ENCODE measurements at places on chromosomes 1 and 21.

DNA sequence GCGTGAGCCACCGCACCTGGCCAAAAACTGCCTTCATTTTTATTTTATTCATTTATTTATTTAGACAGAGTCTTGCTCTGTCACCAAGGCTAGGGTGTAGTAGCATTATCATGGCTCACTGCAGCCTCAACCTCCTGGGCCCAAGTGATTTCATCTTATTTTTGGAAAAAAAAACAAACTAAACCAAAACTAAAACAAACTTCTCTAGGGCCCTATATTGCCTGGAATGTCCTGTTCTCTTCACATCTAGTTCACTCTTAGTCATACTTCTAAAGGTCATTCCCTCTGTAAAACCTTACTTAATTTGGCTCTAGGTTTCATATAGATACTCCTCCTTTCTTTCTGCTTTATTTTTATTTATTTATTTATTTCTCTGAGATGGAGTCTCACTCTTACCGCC, 15.6 kb downstream of the RPS27 start:
- no peak for DNase-seq

GRCh38 chr1:96361271-96361856, 360.2 kb upstream of the PTBP2 start:
- no peak for DNase-seq

DNA sequence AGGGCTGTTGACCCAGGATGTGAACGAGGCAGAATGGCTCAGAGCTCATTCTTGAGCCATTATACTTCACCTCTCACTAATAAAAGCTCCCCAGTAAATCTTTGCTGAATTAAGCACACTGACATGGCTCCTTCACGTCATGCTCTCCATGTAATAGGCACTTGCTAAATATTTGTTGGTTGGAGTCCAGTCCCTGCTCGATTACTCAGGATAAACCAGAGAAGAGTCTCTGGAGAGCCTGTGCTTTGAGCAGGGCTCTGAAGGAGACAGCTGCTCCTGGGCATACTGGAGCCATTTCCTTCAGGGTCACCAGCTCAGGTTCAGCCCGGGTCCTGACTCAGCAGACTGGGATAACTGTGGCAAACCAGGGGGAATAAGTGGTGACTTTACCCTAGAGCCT, 46.9 kb downstream of the HLX start:
- DNase-seq: no peak

DNA sequence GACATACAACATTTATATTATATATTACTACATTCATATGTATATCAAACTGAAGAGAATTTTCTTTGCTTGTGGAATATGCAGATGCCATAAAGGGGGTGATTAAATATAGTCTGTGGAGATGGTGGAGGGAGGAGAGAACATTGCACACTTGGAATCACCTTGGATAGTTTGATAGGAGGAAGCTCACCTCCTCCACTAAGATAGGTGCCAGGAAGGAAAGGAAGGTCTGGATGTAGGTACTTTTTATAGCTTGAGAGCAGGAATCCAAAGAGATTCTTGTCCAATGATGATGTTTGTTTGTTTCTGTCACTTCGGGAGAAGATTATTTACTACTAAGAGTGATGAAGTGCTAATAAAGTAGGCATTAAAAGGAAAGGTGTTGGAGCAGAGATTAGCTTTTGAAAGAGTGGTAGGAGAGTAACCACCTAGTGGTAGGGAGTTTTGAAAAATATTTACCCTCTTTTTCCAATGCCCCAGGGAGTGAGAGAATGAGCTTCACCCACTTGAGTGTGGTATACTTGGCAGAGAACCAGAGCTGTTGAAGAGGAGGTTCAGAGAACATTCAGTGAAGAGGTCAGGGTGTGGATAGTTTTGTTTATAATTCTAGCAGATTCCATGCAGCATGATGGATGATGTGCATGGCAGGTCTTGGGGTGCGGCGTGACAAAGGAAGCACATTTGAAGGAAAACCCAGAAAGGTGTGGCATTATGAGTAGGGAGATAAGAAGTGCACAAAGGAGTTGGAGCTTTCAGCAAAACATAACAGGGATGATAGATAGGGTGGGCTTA, 145.0 kb downstream of the PATJ start:
- DNase-seq: no peak

DNA sequence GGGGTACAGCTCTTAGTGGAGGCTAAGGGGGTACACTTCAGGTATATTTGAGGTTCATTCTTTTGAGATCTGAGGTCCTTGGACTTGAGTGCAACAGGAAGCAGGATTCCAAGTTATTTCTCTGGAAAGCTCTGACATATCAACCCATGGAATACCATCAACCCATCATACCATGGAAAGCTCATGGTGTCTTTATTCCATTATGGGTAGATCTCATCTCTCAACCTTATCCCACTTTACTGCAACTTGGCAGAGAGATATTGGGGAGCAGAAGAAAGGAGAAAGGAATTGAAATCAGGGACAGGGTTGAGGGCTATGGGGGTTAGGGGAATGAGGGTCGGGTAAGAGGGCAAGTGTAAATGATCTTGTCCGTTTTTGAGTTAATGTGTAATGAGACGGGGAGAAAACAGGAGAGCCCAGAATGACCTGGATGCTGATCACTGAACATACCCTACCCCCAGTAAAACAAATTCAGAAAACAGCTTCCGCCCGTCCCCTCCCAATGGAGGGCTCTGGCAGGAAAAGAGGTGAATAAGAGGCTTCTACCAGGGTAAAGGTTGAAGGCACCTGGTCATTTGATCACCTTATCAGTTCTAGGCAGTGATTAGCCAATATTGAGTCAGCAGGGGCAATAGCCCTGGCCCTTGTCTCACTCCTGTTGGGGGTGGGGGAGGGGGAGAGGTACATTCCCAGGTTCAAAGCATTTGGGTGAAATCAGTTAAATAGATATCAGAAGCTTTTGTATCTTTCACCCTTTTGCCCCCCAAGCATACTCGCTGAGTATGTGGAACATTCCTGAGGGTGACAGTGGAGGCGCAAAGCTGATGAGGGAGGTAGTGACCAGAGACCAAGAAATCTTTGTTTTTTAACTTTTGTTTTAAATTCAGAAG, 622 bp upstream of the APOA2 start:
- DNase-seq: peak; percentile 91

GRCh38 chr1:214636436-214636835, 33.4 kb downstream of the CENPF start:
- DNase-seq: no peak

DNA sequence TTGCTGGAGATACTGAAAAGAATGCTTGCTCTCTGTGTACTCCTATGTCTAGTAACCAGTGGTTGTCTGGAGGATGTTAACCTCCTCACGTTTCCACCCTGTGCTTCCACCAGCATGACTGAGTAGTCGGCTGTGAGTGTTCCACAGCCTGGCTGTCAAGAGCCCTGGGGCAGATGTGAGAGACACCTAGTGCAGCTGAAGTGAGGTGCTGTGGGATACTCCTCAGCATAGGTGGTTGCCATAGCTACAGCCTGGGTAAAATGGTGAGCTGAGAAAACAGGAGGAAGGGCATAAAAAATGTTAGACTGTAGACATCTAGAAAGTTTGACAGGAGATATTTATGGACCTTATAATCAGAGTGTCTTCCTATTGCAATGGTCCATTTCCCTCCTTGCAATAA, 15.8 kb downstream of the IVL start:
- no peak for DNase-seq

DNA sequence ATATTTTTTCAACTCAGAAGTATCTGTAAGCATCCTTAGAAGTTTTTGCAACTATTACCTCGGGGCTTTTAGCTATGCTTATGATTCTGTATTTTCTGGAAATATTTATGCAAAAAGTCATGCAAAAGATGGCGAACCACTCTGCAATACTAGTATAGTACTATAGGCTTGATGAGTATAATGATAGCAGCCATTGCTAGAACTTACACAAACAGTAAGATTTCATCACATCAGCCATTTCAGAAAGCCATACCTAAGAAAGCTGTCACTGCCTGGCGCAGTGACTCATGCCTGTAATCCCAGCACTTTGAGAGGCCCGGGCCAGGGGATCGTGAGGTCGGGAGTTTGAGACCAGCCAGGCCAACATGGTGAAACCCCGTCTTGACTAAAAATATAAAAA, 227.1 kb downstream of the LRRC7 start:
- DNase-seq: no peak

DNA sequence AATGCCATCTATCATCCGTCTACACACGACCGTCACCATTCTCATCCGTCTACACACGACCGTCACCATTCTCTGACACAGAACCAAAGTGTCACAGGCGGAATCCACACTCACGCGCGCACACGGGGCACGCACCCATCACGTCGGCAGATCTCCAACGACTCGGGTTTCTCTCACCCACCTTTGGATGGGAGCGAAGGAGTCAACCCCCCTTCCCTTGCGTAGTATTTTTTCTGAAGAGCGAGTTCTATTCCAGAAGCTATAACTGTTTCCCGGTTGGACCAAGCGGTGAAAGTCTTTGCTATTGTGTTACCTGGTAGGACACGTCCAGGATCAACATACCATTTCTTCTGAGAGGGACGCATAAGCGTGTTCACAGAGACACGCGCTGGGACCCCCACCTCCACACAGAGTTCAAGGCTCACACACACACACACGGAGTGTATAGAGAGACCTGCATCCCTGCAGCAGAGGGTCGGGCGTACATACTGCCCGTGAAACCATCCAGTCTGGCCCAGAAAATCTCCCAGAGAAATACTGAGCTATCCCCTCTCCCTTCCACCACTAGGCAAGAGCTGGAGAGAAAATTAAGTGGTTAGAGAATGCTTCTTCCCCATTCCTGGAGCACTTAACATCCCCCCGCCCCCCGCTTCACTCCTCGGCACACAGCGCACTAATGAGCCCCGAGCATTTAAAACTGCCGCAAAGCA, 741 bp downstream of the DUSP10 start:
- DNase-seq: peak; percentile 51

DNA sequence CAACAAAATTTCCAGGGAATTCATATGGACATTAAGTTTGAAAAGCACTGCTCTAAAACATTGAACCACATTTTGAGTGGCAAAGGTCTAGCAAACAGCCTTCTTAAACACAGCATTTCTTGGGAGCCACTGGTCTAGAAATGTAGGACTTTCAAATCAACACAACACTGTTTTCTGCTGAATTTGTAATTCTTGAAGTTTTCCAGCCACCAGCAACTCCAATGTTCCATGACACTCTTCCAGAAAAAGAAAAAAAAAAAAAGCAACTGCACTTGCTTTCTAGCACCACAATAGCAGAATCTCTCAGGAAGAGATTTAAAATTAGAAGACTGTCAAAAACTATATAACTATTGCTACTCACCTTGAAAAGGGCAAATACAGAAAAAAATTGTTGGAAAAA, 4.5 kb downstream of the SYDE2 start:
- no peak for DNase-seq

DNA sequence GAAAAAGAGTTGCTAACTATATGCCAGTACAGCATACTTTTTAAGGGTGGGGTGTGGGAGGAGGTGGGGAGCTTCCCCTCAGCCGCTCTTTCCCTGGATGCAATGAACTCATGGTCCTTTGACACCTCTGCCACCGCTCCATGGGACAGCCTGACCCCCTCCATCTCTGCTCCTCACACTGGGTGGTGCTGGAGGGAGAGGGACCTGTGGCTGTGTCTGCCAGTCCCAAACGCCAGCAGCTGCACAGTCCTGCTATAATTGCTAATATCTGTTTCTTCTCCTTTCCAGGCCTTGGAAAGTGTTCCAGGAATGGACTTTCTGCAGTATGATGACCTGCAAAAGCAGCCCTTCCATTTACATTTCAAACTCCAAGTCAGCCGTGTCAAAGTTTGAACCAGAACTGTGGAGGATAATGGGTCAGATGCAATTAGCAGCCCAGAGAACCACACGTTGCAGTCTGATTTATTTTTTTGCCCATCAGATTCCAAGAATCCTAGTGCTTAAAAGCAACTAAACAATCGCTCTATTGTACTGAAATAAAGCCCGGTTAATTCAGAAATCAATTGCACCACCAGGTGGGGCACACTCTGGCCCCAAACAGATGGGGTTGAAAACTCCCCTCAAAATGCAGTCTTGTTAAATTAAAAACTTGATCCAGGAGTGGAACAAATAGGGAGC, 160.7 kb upstream of the LMO4 start:
- DNase-seq: no peak

DNA sequence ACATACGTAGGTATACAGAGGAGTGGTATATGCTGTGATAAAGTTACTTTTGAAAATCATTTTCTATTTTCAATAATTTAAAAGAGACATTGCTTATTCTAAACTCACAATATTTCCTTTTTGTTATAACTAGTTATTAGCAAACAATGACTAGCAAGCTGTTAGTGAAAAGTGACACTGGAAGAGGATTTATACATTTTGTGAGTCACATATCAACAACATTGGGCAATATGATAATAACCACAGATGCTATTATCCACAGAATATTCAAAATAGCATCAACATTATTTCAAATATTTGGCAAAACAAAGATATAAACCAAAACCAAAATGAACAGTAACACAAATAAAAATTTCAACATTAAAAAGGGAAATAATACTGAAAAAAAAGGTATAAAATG, 104.0 kb upstream of the HP1BP3 start:
- no peak for DNase-seq

- no peak for DNase-seq
Observed at GRCh38 chr1:6827630-6828165, 42.4 kb downstream of the CAMTA1 start.

- no peak for DNase-seq
Observed at GRCh38 chr1:183566026-183566425, 24.2 kb downstream of the NCF2 start.

- no peak for DNase-seq
Observed at GRCh38 chr1:18653367-18653766, 22.7 kb downstream of the PAX7 start.

- DNase-seq: no peak
Observed at GRCh38 chr1:177255411-177255810, 84.7 kb downstream of the BRINP2 start.

GRCh38 chr1:231603598-231604275, 22.9 kb upstream of the DISC1 start:
- no peak for DNase-seq

DNA sequence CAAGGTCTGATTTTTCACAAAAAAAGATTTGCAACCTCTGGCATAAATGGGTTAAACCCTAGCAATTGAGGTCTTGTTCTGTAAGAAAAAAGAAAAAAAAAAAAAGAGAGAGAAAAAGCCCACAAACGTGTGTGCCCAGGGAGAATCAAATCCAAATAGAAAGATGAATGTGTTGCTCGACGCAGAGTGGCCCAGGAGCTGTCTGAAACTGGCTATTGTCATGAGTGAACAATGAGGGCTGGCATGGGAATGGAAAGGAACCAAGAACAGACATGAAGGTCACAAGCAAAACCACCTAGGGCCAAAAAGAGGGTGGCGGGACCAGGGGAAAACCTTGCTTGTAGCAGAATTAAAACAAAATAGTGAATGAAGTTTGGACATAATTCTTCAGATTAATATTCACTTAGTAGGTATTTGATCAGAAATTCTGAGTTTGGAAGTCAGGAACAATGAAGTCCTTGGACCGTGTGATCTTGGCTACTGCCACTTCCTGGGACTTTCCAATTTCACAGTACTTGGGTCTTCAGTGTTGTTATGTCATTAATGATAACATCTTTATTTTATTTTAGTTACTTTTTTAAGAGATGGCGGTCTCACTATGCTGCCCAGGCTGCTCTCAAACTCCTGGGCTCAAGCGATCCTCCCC, 3.1 kb downstream of the ENO1 start:
- DNase-seq: no peak

GRCh38 chr1:33624991-33625870, 152.8 kb downstream of the ZSCAN20 start:
- no peak for DNase-seq
